MM.1S (cell line): ENCODE measurements at places on chromosomes 3 and 15.

- no peak for DNase-seq
These were observed 102.0 kb downstream of the SST start for GRCh38 chr3:187568171-187568570.

DNA sequence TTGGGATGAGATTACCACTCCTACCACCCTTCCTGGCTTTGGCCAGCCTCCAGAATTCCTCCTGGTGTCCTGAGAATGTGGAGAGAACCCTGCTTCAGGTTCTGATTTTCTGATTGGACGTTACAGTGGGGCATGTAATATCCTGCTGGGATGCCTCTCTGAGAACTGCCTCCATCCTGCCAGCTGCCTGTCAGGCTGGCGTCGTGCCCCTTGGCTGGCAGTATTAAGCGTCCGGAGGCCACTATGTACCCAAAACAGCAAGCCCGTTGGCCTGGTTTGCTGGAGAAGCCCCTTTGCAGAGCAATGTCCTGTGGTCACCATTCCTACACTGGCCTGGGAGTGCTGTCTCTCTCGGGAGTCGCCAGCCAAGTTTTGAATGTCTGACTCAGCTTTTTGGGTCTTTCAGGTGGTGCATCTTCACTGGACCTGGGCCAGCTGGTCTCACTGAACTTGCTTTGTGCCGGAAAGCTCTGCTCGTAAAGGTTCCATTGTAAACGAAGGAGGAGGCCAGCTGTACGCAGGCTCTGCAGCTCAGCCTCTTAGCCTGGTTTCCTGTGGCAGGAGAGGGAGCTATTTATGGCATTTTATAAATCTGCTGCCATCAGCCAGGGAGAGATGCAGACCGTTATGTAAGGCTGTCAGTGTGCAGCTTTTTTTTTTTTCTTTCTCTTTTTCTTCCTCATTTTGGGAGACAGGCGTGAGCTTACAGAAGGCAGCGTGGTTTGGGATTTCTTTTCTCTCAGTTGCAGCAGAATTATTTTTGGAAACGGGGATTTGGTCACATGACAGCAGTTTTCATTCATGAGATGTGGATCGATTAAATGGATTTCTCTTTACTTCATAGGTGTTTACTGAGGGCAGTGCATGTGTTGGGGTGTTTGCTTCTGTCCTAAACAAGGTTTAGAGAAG is 19.0 kb upstream of the TRAK1 start:
- DNase-seq = peak; percentile 85

- no peak for DNase-seq
These were observed 97.4 kb upstream of the CCDC80 start for GRCh38 chr3:112738366-112738765.

DNA sequence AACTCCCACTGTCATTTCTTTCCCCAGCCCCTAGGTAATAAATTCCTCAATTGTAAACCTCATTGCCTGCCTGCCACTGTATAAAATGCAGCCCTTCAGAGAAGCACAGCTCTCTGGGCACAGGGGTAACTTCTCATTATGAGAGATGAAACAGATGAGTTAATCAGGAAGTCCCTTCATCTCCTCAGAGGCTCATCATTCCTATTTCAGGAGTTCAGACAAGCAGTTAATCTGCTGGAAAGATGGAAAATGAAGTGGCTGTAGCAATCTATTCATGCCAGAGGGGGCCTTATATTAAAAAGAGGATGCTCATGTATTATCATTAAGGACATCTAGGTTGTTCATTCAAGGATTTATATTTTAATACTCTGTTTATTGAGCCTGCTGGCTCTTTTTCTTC is 519.5 kb upstream of the LMCD1 start:
- DNase-seq = no peak

DNA sequence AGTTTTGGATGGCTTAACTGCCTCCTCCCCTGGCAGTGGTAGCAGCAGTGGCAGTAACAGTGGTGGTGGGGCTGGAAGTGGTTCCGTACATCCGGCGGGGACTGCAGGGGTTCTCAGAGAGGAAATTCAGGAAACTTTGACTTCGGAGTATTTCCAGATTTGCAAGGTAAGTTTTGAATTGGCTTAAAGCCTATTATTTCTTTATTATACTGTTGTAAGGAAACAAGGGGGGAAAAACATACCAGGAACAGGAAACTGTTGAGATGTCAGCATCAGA is 1.5 kb downstream of the STXBP5L start:
- no peak for DNase-seq

- DNase-seq = no peak
These were observed 135.9 kb upstream of the TGFBR2 start for GRCh38 chr3:30470496-30470895.

DNA sequence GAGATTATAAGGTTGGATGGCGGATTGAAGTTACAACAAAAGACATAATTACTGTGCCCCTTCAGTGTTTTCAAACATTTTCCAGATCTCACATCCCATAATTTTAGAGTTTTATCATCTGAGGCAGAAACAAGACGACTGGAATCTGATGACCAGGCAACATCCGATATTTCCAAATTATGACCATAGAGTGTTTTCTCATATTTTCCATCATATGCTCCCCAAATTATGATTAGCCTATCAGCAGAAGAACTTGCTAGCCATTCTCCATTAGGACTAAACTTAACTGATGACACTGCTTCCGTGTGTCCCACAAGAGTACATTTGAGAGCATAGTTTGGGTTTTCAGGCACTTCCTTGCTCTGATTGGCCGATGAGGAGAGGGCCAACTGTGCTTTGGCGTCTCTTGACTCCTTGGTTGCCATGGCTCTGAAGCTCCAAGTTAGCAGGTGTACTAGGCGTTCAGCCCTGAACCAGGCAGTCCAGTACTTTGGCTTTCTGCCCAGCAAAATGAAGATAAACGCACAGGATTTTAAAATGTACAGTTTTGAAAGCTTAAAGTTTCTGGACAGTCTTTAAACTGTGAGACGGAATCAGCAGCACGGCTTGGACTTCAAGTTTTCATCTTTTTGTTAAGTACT is 638 bp downstream of the WDR5B start:
- DNase-seq = peak; percentile 84

DNA sequence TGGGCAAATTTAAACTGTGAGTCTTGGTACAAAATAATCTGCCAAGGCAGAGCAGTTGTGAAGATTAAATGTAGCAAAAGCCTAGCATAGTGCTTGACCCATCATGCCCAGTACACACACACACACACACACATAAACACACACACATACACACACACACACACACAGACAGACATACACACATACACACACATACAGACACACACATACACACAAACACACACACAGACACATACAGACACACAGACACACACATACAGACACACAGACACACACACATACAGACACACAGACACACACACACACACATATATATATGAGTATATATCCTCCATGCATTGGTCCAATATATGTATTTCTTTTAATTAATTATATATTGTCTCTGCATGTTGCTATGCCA is 328.8 kb upstream of the DNAJC19 start:
- no peak for DNase-seq

DNA sequence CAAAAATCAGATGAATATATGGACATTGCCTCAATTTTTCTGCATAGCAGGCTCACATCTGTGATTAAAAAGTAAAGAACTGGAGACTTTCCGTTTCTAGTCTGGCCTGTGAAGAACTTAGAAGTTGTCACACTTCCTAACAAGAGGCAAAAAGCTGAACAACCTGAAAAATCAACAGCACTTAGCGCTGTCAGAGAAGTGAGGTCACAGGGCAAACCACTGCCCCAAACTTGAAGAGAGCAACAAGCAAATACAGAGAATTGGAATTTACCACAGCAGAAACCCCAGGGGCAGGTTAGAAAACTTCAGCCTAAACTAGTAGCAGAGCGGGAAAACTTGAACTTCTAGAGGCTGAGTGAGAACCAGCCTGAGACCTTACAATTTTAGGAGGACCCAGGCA is 38.9 kb downstream of the CCDC54 start:
- no peak for DNase-seq

DNA sequence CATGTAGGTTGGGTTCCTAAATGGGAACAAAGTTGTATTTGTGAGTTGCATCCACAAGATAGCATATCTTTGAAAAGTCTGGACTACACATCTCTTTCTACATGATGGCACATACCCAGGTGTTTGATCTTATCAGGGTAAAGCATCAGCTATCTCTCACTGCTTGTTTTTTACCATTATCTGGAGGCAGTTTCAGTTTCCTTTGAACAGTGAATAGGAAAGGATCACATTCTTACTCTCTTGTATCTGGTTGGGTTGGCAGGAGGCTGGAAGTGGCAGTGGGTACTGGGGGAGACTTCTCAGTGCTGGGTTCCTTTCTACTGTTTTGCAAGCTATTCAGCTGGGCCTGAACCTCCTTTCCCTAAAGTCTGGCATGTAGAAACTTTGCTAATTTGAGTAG is 4.1 kb downstream of the CEMIP start:
- peak; percentile 49 for DNase-seq

GRCh38 chr3:36542186-36542585 is 161.9 kb downstream of the STAC start:
- DNase-seq = no peak

GRCh38 chr15:48458876-48459275 is 127.6 kb downstream of the DUT start:
- DNase-seq = no peak

GRCh38 chr15:63052077-63052841 is 9.7 kb downstream of the TPM1 start:
- DNase-seq = no peak

- no peak for DNase-seq
These were observed 281.0 kb upstream of the TBL1XR1 start for GRCh38 chr3:177478170-177478867.

- no peak for DNase-seq
These were observed 143.4 kb downstream of the ANXA2 start for GRCh38 chr15:60254416-60254815.
